ENCODE measurements at places on chromosomes 3 and 15.

GRCh38 chr3:67685499-67685898 is 31.1 kb upstream of the SUCLG2 start:
- DNase-seq: no peak

- no peak for DNase-seq
Measured at GRCh38 chr3:18019161-18019495, 276.7 kb upstream of the TBC1D5 start.

DNA sequence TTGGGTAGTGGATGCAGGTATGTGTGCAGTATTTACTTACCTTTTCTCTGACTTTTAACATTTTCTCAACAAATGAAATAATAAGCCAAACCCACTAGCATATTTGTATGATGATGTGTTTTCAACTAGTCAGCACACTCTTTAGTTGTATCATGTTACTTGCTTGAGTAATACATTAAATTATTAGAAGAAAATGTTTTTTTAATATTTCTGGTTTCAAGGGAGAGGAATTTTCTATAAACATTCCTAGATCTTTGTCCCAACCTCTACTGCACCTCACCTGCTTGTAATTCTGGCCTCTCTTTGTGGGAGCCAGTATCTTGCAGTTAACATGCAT is 161.8 kb upstream of the CBLB start:
- no peak for DNase-seq

GRCh38 chr3:154018100-154018696 is 103.0 kb upstream of the ARHGEF26 start:
- DNase-seq: no peak

- DNase-seq: no peak
Measured at GRCh38 chr3:107810171-107811071, 280.4 kb downstream of the CD47 start.

- no peak for DNase-seq
Measured at GRCh38 chr15:26083896-26084295, 220.8 kb upstream of the ATP10A start.

DNA sequence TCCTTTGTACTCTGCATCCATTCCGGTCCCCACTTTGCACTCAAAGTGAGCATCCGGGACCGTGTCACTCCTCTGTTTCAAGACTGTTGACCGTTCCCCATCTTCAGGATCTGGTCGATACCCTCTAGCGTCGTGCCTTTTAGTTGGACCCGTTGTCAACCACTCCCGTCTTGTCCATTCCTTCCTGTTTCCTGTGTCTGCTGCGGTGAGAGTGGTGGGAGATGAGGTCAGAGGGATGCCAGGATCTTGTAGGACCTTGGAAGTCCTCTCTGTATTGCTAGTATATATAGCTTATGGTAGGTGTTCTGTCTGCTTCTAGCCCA is 624 bp downstream of the BRK1 start:
- no peak for DNase-seq

DNA sequence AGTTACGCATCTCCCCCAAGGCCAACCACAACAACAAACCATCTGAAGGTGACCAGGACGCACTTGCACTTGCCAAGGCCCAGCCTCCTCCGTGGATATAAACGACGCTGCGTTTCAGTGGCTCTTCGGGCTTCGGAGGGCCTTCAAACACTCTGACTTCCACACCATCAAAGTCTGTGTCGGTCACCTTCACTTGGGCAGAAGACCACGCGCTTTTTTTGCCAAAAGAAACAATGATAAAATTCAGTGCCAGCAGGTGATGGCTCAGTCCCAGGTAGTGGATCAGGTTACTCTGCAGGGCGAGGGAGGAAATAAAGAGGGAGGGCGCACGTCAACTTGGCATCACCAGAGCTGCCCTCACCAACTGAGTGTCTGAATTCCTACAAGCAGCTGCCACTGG is 63.0 kb downstream of the NCEH1 start:
- DNase-seq: no peak

GRCh38 chr15:40290918-40291574 is 8.2 kb upstream of the ANKRD63 start:
- no peak for DNase-seq

GRCh38 chr3:100966807-100967206 is 26.4 kb downstream of the ABI3BP start:
- DNase-seq: no peak

GRCh38 chr3:185961675-185962232 is 23.9 kb upstream of the TRA2B start:
- DNase-seq: no peak

GRCh38 chr3:108487439-108487838 is 23.0 kb downstream of the MYH15 start:
- DNase-seq: no peak

DNA sequence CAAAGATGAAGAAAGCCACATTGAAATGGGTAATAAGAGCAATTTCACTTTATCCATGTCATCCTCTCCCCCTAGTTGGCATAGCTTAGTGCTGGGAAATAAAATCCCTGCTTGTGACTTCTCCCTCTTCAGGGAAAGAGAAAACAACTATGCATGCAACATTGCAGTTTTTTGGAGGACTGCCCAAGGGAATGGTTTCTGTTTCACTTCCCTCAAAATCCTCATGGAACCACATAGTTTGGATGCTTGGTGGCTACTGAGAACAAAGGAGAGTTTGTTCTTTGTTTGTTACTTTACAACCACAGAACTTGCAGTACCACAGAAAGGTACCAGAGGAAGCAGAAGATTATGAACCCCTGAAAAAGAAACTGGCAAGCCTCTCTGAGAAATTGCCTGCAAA is 384.6 kb upstream of the RORA start:
- no peak for DNase-seq

- no peak for DNase-seq
Measured at GRCh38 chr15:80985981-80986380, 3.6 kb downstream of the MESD start.

DNA sequence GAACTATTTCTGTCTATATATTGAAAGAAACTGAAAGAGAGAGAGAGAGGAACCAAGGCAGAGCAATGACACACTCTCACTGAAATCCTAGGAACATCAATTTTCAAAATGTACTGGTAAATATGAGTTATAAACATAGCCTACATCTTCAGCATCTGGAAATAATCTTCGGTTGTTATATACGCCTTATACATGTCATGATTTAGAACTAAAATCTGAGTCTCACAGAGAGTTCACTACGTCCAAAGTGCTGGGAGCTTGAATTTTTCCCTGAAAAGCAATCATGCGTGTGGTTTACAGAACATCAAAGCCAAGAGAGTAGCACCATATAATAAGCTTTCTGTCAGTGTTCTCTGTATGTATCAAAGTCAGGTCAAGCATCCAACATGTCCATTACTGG is 420.0 kb upstream of the CBLB start:
- no peak for DNase-seq

DNA sequence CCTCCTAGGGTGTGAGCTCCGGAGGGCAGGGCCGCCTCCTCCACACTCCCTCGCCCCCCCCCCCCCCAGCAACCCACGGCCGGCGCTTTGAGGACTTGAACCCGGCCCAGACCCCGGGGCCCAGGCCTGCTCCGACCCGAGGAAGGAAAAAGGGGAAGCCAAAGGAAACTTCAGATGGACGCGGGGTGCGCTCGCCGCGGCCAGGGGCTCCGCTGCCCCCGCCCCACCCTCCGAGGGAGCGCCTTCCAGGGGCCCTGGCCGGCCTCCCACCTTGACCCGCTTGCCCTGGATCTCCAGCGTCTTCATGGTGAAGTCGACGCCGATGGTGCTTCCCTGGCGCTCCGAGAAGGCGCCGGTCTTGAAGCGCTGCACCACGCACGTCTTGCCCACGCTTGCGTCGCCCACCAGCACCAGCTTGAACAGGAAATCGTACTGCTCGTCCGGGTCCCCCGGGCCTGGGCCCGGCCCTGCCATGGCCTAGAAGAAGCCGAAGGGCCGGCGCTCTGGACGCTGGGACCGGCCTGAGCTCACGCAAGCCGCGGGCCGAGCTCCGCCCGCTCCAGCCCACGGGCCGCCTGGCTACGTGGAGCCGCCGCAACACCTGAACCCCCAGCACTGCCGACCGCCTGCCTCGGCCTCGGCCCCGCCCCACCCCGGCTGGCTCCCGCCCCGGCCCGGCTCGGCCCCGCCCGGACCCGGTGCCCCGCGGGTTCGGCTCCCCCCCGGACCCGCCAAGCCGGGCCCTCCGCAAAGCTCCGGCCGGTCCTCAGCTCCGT is 400 bp downstream of the RAB43 start:
- DNase-seq: peak; percentile 26

GRCh38 chr3:170585937-170586310 is at the start of gene SLC7A14:
Gene SLC7A14 (minus strand): TSS chr3:170586075. CDS start chr3:170526936, 59,139 bp downstream.
- no peak for DNase-seq

GRCh38 chr3:101379658-101380376 is 59.4 kb upstream of the IMPG2 start:
- DNase-seq: no peak

GRCh38 chr3:43268636-43269035 is 17.7 kb upstream of the SNRK start:
- no peak for DNase-seq

- DNase-seq: no peak
Measured at GRCh38 chr15:59307165-59307537, 65.5 kb downstream of the MYO1E start.

DNA sequence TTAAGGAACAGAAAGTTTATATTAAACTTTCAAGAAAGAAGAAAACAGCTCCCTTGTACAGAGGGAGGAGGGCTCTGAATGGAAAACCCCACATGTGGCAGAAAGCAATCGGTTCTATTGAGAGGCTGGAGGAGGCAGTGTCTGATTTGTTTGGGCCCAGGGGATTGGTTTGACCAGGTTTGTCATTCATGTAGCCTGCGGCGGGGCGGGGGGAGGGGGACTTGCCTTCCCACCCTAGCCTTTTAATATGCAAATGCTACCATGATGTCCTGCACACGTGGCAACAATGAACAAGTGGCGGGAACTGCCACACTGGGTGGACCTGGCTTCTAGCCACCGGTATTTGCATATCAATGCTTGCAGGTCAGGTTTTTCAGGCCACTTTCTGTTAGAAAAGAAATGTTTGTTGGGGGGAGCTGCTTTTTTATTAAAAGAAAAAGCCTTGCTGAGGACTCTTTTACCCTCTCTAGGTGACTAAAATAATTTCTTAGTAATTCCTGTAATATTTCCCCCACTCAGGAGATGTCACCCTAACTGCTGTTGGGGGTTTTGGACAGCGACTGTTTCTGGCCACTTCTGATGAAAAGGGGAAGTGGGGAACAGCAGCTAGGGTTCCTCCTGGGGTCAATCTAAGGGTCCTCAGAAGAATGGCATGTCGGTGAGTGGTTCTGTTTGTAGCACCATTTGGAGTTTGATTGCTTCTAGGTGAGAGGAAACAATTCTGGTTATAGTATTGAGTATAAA is 691.2 kb downstream of the TBL1XR1 start:
- no peak for DNase-seq

DNA sequence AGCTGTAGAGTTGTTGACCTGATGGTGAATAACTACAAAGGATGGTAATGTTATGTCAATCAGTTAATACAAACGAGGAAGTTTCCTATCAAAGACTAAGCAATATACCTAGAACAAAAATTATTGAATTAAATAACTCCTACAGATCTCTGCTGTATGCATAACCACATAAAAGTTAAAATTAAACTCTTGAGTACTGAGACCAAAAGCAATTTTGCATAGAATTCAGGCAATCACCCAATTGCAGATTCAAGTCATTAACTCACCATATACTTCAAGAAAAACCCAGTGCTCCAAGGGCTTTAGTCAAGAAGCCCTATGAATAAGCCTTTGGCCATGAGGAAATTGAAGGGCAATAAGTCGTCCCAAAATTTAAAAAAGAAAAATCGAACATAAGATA is 518.8 kb downstream of the MECOM start:
- DNase-seq: no peak

GRCh38 chr3:160747422-160747821 is 8.6 kb upstream of the PPM1L start:
- no peak for DNase-seq

GRCh38 chr3:122365073-122365472 is 18.0 kb downstream of the MIX23 start:
- no peak for DNase-seq

DNA sequence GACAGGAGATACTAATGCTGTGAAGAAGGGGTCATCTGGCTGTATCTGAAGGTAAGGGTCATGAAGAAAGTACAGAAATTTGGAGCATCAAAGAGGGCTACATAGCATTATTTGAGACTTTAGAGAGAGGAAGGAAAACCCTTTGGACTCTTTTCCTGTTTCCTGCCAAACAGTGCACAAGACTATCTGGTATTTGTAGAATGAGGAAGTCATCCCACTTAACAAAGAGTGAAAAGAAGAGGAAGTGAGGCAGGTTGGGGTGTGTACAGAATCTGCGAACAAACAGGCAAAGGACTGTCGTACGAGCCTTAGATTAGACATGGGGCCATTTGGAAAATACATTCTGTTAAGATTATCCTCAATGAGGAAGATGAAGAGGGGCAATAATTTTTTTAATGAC is 546.8 kb upstream of the EPHA6 start:
- no peak for DNase-seq

- DNase-seq: no peak
Measured at GRCh38 chr3:127180859-127181258, 12.1 kb upstream of the PRR23E start.

GRCh38 chr3:197901626-197902025 is 48.4 kb upstream of the RPL35A start:
- DNase-seq: no peak

GRCh38 chr3:106367496-106367895 is 498.7 kb upstream of the CBLB start:
- no peak for DNase-seq

- DNase-seq: no peak
Measured at GRCh38 chr3:13827256-13827655, 52.6 kb downstream of the WNT7A start.

DNA sequence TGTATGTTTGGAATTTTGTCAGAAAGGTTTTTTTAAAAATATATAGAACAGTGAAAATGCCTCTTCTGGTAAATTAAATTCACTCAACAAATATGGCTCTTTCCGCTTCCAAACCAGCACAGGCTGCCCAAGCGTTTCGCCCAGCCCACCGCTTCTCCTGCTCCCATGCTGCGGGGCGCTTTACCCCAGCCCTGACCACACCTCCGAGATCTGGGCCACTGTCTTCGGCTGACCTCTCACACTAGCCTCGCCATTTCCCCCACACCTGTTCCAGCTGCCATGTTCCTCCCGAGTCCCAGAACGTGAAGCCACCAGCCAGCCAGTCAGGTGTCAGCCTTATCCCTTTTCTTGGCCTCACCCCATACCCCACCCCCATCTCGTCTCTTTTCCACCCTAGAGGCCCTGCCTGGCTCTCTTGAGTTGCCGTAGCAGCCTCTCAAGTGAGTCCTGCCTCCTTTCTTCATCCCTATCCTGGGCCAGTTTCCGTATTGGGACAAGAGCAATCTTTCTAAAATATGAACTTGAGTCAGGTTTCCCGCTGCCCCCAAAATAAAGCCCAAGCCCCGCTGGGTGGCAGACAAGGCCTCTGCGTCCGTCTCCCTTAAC is 46.5 kb downstream of the SLC12A8 start:
- no peak for DNase-seq

DNA sequence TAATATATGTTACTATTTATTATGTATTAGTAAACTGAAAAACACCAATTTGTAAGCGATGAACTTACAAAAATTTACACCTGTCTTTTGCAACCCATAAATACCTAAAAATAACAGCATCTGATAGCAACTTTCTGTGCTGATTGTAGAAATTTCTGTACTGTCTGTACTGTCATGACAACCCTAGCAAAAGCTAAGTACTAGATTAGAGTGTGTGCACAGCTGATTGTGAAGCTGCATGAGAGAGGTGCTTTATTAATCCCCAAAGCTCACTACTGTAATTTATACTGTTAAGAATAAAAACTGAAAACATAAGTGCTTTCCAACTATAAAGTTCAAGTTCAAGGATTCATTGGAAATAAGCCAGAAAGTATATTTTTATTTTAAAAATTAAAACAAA is 815 bp downstream of the BCL2A1 start:
- DNase-seq: no peak

- DNase-seq: no peak
Measured at GRCh38 chr15:31145271-31145911, 43.9 kb upstream of the TRPM1 start.

- no peak for DNase-seq
Measured at GRCh38 chr3:162200836-162201235, 704.2 kb downstream of the OTOL1 start.
